GDM1 (cell line): ENCODE measurements at places on chromosomes 6 and 20.

- DNase-seq, result no peak
These were observed 30.0 kb downstream of the WRNIP1 start for GRCh38 chr6:2795162-2795561.

DNA sequence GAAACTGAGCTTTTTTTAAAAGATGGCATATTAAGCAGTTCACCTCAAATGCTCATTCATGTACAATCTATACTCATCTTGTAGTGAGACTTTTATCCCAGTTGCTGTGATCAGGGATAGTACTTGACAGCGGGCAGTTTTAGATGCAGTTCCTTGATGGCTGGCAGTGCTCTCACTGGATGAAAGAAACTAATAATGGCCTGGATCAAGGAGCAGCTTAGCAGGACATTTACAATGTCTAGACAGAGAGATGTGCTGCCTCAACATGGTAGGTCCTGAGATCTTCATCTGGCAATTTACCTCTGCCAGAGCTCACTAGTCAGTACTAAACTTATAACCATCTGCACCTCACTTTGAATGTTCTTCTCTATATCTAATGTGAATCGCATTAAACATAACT is 46.8 kb upstream of the LYRM2 start:
- no peak for DNase-seq

DNA sequence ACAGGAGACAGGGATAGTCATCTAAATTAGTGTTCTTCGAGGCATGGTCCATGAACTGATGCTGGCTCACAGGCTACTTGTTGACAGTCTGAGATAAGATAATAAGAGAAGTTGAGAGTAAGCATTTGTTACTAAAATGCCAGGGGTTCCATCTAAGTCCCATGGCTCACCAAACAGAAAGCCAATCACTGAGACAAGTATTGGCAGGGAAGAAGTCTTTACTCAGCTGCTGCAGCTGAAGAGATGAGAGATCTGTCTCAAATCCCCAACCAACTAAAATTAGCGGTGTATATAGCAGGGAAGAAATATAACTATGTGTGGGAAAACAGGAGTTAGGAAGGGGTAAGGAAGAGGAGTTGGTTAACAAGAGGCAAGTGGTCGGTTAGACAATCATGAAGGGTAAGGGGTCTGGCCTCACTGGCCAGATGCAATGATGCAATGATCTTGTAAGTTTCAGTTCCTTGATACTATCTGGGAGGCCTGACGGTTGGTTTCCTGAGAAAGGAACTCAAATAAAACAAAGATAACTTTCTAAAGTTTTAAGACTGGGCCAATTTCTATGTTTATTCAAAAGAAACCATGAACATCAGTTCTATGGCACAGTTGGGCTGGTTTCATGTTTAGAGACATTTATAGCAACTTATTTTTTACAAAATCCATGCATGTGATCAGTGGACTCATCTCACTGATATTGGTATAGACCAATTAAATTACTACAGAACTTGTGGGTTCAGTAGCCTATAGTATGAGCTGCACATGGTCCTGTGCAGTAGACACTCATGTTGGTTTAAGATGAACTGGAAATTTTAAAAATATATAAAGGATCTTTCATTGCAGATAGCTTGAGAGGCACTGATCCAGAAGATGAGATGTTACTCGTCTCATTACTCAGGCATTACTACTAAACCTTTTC is 9.9 kb upstream of the HEBP2 start:
- no peak for DNase-seq

DNA sequence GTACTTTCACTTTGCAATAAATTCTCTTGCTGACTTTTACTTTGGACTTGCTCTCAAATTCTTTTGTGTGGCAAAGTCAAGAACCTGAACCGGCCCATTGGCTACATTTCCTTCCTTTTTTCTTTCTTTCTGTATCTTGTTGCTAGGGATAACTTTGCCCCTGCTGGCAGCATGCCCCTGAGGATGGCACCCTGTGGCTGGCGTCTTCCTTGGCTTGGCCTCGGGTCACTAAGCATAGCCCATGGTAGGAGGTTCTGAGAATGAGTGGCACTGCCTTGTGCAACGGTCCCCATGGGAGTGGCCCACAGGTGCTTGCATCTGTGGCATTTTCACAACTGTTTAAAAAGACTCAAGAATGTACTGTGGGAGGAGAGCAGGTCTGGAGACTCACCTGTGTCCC is 14.0 kb upstream of the HLA-F start:
- no peak for DNase-seq

DNA sequence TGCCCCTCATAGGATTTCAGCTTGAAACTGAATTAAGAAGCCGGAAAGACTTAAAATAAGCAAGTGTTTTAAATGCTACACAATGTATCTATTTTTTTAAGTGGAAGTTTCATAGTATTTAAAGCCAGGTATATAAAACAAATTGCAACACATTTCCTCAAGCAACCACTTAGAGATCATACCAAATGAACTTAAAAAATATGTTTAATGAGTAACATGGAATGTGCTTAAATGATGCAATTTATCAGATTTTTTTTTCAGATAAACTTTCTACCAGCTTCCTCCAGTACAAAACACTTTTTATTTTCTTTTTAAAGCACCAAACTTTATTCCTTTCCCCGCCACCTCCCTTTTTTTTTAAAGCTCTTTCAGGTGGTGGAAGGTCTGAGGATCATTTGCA is 534.3 kb downstream of the BMP2 start:
- DNase-seq, result no peak

DNA sequence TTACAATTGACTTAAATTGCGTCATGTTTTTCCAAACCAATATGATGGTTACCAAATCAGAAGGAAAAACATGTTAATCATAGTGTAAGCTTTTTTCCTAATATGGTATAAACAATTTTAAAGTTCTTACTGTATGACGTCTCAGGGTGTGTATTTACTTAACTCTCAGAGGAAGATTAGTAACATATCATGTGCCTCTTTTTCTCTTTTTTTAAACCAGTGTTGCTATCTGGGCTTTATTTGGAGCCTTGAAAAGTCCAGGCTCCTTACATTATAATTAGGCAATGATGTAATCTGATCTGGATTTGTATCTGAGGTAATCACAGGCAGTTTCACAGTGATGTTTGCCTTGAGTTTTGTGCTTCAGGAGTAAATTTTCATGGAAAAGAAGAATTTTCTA is 20.4 kb upstream of the RAB23 start:
- DNase-seq, result no peak

DNA sequence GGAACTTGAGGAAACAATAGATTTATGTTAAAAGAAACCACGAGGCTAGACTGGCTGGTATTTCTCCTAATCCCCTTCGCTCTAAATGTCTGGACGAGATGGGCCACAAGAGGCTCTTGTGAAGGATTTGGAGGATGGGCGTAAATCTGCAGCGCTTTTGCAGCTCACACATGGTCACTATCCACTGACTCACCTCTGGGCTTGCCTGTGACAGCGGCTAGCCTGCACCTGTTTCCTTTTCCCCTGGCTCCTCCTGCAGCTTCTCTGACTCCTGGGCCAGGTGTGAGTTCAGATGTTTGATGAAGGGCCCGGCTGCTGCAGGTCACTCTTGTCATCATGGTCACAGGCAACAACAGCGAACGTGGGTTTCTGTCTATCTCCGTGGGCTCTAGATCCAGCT is 629.4 kb downstream of the CBLN4 start:
- DNase-seq, result no peak

DNA sequence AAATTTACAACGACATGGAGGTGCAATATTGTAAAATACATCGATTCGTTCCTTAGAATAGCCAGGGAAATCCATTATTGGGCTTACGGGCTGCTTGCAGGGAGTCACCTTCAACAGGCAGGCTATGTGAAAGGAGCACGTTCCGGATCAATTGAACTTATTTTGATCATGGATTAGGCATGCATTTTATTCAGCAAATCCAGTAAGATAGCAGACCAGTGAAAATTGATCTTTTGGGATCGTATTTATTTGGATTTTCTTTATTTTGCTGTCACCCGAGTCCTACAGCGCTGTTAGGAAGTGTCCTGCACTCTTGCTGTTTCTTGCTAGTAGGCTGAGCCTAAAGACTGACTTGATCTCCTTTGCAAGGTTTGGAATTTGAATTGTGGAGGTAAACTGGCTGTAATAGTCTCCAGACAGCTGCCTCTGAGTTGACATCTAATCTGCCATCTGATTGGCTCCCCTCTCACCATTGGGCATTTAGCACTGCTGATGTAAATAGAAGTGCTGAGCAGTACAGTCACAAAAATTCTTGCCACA is 3.0 kb downstream of the ARID1B start:
- peak; percentile 46 for DNase-seq

DNA sequence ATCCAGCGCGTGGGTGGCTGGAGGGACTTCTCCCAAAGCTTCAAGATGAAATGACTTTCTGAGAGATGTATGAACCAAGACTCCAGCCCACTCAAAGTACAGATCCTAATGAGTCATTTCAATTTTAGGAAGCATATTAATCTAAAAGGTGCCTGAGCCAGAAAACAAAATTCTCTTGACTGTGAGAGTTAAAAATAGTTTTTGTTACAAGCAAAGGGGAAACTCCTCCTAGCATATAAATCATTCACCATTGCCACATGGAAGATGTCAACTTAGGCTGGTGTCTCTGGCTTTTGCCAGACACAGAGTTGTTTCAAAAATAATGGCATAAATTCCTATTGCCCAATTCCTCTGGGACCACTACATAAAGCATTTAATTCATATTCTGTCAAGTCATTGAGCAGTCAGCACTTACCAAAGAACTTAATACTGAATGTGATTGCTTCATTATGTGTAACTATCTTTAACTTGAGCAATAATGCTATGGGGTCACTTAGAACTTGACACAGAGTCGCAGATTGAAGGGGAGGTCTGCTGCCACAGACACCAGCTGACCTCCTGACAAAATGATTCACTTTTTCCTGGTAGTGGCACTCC is 280.6 kb downstream of the SLC35F1 start:
- DNase-seq, result no peak

DNA sequence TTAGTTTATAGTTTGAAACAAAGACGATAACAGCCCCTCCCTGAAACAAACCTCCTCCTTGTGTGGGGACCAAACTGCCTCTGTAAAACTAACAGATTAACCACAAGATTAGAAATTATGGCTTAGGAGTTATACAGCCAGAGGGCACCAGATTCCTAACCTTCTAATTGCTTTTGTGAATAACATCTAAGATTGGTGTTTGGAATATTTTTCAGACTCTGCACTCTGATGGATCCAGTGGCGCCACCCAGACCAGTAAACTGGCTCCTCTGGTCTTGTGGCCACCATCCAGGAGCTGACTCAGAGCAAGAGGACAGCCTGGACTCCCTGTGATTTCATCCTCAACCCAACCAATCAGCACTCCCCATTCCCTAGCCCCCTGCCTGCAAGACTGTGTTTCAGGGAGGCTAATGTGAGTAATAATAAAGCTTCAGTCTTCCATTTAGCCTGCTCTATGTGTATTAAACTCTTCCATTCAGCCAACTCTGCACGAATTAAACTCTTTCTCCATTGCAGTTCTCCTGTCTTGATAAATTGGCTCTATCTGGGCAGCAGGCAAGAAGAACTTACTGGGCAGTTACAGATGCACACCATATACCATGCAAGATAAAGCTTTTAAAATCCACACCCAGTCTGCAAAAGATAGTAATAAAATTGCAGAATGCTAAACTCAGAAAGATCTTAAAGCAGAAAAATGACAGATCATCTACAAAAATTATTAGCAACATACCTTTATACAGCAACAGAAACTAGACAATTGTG is 58.5 kb upstream of the SLC22A16 start:
- no peak for DNase-seq

- DNase-seq, result no peak
These were observed 610 bp downstream of the PSORS1C1 start for GRCh38 chr6:31114970-31115849.

- DNase-seq, result no peak
These were observed 95.7 kb downstream of the SHLD1 start for GRCh38 chr20:5845681-5846615.

GRCh38 chr20:38985060-38985459 is 22.9 kb downstream of the DHX35 start:
- DNase-seq, result no peak

DNA sequence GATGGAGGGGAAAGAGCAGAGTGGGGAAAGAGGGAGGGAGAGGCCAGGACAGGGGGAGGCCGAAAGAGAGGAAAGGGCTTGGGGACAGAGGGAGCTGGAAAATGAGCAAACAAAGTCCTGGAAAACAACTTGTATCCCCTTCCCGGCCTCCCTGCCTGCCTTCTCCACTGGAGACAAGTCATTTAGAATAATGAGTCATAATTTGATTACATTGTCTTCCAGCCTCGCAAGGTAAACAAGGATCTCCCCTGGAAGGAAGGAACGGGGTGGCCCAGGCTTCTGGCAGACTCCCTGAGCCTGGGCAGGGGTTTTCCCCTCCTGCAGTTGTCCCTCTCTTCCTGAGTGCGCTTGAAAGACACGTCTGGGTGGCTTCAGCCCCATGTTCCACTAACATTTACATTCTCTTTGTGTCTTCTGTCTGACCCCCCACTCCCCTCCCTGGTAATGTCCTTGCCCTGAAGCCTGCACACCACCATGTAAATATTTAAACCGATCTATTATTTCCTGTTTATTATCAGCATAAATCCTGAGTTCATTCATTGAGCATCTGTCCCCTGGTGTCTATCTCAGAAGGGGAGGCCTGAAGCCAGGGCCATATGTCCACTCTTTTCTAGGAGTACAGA is 12.1 kb upstream of the MRPS18A start:
- DNase-seq, result no peak

DNA sequence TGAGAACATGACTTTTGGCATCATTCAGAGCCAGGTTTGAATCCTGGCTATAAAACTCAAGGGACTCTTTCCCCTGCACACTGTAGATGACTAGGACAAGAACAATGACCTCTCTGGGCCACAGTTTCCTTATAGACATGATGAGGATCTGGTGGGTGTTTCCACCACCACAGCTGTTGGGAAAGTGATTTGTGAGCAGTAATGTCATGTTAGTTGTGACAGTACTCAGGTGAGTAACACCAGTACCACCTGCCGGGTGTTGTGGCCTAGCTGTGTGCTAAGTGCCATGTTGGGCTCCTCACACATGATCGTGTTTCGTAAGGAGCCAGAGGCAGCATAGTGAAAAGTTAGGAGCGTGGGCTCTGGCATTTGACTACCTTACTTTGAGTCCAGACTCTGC is 24.1 kb downstream of the HM13 start:
- no peak for DNase-seq

DNA sequence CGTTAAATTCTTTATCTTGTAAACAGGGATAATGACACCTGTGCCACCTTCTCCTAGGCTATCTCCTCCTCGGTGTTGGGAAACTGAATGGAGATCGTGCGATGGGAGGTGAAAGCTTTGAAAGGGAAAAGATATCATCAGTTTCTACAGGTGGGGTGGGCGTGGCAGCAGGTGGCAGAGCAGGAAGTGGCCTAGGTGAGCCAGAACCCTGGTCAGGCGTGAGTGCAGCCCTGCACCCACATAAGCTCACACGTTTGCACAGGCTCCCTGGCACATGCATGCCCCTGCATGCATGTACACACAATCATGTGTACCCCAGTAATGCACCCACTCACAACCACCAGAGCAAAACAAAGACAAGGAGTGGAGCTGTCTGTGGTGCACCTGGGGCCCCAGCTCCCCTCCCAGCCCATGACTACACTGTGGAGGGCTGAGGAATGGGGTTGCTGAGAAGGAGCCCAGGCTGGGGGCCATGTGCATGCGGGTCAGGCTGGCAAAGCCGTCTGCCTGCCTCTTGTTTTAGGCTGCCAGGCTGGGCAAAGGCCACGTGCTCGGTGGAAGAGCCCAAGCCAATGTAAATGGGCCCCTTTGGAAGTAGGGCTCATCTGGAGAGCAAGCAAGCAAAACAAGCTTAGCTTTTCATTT is 61.5 kb downstream of the TFAP2C start:
- no peak for DNase-seq

- no peak for DNase-seq
These were observed 61.6 kb upstream of the SLCO4A1 start for GRCh38 chr20:62580733-62581132.

GRCh38 chr20:22346716-22347115 is 237.7 kb downstream of the FOXA2 start:
- DNase-seq, result peak; percentile 61
